Mammary epithelial cell (primary cell): ENCODE measurements at places on chromosomes 12 and 14. TPM values are rescaled to one million over a fixed set of nuclear protein-coding genes. Genes with fewer than 3 reads are reported as not detected.

DNA sequence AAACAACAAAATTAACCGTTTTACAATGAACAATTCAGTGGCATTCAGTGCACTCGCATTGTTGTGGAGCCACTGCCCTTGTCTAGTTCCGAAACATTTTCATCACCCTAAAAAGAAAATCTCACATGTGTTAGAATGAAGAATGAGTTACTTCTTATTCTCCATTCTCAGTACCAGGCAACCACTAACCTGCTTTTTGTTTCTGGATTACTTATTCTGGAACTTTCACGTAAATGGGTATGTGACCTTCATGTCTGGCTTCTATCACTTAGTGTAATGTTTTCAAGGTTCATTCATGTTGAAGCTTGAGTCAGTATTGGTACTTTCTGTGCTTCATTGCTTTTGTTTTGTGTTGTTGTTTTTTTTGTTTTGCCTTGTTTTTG lies 15.6 kb downstream of the RCOR1 start:
- no peak for DNase-seq

Gene CLEC6A
- total RNA-seq = not detected

GRCh38 chr12:99130808-99131553 lies 485.9 kb downstream of the APAF1 start:
- no peak for DNase-seq

- DNase-seq = no peak
These were observed 446.8 kb upstream of the SOX5 start for GRCh38 chr12:24396224-24396623.

Gene ABCD2
- total RNA-seq = under 0.01 TPM

Gene ADCY6
- total RNA-seq = 30.5 and 35.1 TPM in 2 replicates

DNA sequence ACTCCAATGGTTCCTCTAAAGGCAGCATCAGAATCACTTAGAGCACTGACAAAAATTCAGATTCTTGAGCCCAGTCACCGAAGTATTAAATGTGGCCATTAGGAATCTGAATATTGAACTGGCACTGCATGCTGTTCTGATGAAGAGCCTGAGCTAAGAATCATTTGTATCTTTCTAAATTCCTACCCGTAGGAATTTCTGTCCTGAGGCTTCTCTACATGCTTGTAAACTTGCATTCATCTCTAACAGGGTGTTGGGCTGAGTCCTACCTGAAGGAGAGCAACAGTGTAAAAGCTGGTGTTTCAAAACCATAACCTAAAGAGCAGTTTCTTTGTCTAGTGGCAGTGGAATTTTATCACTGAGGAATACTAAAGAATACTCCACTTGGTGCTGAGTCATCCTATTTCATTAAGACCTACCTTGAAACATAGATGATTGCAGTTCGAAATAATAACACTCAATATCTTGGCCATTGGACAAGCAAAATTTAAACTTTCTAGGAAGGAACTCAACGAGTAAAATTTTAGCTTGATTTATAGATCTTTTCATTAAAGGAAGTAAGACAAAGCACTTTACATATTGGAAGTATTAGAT lies 35.5 kb upstream of the C12orf75 start:
- no peak for DNase-seq

Gene LMO3
- total RNA-seq = 0.45 TPM in 1 of 2 replicates, not detected in the other

DNA sequence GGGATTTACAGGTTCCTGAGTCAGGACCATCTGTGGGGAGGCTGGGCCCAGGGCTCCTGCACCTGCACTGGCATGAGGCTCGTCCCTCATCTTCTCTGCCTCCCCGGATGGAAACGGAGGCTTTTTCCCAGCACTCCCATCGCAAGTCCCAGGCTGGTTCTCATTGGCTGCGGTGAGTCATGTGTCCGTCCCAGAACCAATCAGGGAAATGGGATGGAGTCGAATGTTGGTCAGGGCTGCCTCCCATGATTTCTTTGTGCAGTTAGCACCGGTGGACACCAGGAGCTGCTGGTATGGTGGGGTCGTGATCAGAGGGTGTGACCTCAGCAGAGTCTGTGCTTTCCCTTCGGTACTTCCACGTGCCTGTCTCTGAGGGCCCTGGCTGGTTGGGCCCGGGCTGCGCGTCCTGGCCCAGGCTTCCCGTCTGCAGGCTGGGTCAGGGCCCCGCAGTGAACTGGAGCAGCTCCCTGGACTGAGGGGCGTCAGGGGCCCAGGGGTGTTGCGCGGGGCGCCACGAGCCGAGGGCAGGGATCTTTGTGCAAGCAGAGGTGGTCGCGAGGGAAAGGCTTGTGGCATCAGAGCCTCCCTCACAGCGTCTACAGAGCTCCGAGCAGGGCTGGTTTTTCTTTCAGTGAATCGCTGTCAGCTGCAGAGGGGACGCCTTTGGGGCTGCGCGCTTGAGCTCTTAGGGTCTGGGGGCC lies 168.1 kb downstream of the ADGRD1 start:
- DNase-seq = no peak

- DNase-seq = peak; percentile 61
These were observed 871 bp upstream of the COQ5 start for GRCh38 chr12:120529641-120530417.

DNA sequence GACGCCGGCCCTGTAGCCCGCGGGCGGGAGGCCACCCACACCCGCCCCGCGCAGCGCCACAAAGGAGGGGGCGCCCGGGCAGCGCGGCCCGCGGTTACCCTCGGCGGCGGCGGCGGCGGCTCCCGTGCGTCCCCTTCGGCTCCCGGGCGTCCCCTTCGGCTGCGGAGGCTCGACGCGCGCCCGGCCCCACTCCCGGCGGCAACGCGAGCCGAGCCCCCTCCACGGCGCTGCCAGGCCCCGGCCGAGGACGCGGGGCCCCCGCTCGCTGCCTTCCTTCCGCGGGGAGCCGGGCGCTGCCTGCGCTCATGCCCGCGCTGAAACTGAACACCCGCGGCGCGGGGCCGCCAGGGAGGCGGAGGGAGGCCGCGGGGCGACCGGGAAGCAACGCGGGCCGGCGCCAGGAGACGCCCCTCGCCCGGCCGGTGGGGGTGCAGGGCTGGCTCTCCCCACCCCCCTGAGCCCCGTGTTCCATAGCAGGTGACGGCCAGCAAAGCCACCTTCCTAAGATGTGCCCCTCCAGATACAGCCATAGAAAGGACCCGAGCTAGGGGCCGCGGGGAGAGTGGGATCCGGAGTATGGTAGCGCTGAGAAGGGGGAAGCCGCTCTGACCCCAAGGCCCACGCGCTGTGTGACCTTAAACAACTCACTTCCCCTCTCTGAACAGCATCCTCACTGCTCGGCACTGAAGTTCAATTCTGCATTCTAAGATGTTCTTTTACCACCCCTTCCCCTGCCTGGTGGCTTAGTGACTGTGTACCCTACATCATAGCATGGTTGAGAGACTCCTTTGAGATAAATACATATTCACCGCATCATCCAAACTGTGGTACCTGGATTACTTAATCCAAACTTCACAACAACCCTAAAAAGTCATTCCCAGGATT lies 42.8 kb downstream of the KDM2B start:
- no peak for DNase-seq

DNA sequence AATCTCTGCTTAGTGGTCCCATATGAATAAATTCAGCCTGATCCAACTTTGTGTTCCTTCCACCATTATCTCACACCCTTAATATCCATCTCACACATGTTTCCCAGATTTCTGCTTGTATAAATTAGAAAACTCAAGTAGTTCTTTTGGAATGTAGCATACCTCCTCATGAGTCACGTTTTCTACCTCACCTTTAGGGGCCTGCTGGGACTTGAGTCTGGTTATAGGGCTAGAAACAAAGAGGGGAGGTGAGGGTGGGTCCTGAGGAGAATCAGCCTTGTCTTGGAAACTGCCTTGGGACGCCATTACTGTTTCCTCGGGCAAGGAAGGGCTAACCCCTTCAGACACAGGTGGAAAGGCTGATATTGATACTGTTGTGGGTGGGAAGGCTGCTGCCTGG lies 51.1 kb downstream of the EMP1 start:
- DNase-seq = peak; percentile 71
